Testis (tissue), 5 donors: ENCODE measurements at places on chromosomes 12 and 14. TPM values are rescaled to one million over a fixed set of nuclear protein-coding genes. Genes with fewer than 3 reads are reported as not detected.
A peak's percentile ranks its signal among the peaks of the same experiment; 100 is the strongest.

- H3K4me3 ChIP-seq = no peak overlapping the region
- H3K27ac ChIP-seq = no peak overlapping the region
- DNase-seq = no peak
- no peaks in the 10 kb centered on the region for H3K36me3 ChIP-seq
- H3K4me1 ChIP-seq = no peaks in the 10 kb centered on the region
- no peaks in the 10 kb centered on the region for H3K27me3 ChIP-seq
These were observed 65.6 kb downstream of the AMN start for GRCh38 chr14:102988054-102988453.

DNA sequence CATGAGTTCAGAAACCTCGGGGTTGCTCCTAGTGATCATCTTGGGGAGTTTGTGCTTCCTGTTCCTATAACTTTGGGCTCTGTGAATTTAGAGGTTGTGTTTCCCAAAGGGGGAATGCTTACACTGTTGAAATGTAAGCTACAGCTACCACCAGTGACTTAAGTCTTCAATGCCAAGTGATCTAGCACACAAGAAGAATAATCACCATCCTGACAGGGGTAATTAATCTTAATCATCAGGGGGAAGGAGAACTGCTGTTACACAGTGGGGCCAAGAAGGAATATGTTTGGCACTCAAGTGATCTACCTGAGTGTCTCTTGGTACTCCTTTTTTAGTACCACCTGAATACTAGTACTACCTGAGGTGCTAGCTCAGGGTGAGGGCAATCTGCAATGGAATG lies 34.9 kb upstream of the RNU6-7 start:
- no peak overlapping the region for H3K27ac ChIP-seq
- H3K4me3 ChIP-seq = no peak overlapping the region
- DNase-seq = no peak
- H3K27me3 ChIP-seq = no peaks in the 10 kb centered on the region
- no peaks in the 10 kb centered on the region for H3K4me1 ChIP-seq

LARP4 gene
- polyA plus RNA-seq = 20.9 TPM

DNA sequence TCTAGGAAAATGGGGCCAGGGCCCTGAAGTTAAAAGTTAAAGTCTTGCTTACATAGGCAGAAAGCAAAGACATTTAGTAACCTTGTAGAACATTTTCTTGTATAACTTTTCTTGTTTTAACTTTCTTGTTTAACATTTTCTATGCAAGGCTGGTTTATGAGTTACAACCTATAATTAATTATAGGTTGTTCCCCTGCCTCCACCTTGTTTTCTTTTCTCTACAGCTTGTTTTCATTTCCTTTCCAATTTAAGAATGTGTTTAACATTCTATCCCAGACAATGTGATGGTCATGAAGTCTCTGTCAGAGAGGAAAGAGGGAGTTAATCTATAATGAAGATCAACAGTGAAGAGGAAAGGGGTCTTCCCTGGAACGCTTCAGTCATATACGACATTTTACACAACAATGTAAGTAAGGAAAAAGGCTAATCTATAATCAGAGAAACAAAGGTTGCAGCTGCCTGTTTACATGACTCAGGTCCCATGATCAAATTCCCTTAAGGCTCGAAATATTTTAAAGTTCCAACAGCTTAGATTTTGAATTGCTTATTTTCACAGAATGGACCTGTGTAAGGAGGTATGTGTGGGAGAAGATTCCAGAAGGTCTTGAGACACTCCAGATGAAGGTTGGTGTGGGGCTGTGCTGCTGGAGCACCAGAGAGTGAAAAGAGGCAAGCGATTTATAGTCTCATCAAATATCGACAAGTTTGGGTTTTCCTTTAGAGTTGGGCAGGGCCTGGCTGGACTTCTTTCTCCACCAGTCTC lies 34.2 kb upstream of the TCL1B start:
- H3K27ac ChIP-seq = no peak overlapping the region
- no peak overlapping the region for H3K4me3 ChIP-seq
- no peak for DNase-seq
- H3K27me3 ChIP-seq = no peaks in the 10 kb centered on the region

MUCL1 gene
- 1.6 TPM for polyA plus RNA-seq

ACSS3 gene
- polyA plus RNA-seq = 7.5 TPM

LRRIQ1 gene
- polyA plus RNA-seq = 9.6 TPM

DNA sequence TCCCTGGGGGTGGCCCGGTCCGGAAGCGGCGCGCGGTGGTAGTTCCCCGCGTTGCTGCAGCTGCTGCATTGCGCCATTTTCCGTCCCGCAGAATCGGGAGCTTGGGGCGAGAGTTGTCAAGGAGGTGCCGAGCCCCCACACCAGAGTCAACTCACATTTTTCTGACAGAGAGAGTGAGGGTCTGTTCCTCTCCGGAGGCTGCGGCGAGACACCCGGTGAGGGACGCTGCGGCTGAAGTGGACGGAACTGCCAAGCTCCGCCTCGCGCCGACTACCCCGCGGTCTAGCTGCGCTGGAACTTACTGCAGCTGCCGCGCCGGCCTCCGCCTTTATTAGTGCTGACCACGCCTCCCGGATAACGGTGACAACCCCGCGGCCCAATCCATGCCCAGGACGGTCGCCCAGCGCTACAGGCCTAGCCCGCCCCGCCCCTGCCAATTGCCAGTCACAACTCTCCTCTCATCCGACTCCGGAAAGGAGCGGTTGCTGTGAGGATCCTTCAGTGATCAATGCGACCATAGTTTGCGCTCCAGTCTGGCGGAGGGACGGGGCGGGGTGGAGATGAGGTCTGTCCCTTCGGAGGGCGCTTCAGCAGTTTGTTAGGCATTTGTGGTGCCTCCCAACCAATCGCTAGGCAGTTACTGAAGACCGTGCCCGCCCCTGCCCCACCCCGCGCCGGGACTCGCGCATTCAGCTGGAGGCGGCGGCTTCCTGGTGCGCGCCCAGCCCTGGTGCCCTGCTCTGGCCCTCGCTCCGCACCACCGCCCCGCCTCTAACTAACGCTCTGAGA lies at the start of gene VAMP1:
Gene VAMP1, minus strand, starts transcription at position 303 of the 789 bp plus-strand sequence. Its CDS starts 146 bp downstream, at position 157.
- H3K27me3 ChIP-seq = no peaks in the 10 kb centered on the region
- peak within 1 kb of the TSS; percentile 79 for H3K4me3 ChIP-seq
- peak; percentile 99 for DNase-seq
- H3K27ac ChIP-seq = peak within 1 kb of the TSS; percentile 60

GRCh38 chr14:37060496-37061260 lies 111.7 kb downstream of the SLC25A21 start:
- H3K27ac ChIP-seq = peak overlapping the region; percentile 41
- H3K36me3 ChIP-seq = no peaks in the 10 kb centered on the region
- peaks cover 5% of the 10 kb centered on the region for H3K4me1 ChIP-seq
- no peak overlapping the region for H3K4me3 ChIP-seq
- DNase-seq = peak; percentile 47

HPD gene
- 11.6 TPM for polyA plus RNA-seq

DNA sequence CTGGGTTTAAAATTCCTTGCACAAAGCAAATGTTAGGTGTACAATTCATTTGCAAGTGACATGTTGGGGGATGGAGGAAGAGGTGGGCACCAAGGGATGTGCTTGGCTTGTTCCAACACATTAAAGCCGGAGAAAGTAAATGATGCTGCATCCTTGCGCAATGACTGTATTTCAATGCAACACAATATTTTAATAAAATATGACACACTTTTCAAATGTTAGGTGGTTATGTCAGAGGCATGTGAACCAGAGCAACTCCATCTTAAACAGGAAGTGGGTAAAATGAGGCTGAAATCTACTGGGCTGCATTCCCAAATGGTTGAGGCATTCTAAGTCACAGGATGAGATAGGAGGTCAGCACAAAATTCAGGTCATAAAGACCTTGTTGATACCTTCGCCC lies 53.6 kb upstream of the ARHGAP5 start:
- no peaks in the 10 kb centered on the region for H3K27me3 ChIP-seq
- no peaks in the 10 kb centered on the region for H3K36me3 ChIP-seq
- H3K4me3 ChIP-seq = no peak overlapping the region
- DNase-seq = no peak

DNA sequence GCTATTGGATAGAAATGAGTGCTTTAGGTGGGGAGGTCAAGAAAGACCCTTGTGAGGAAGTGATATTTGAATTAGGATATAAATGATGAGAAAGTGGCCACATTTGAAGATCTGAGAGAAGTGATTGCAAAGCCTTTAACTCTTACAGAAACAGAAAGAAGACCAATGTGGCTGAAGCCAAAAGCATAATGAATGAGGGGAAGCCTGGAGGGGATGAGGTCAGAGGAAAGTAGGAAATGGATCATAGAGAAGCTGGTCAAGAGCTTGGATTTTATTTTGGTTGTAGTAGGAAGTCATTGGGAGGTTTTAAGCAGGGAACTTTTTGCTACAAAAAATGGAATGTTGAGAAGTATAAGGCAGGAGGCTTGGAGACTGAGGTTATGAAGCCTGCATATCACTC lies 3.5 kb upstream of the GYS2 start:
- DNase-seq = no peak
- no peaks in the 10 kb centered on the region for H3K27me3 ChIP-seq
- no peaks in the 10 kb centered on the region for H3K36me3 ChIP-seq
- H3K4me1 ChIP-seq = no peaks in the 10 kb centered on the region
- H3K4me3 ChIP-seq = no peak overlapping the region
- no peak overlapping the region for H3K27ac ChIP-seq

PCK2 gene
- polyA plus RNA-seq = 43.6 TPM

DNA sequence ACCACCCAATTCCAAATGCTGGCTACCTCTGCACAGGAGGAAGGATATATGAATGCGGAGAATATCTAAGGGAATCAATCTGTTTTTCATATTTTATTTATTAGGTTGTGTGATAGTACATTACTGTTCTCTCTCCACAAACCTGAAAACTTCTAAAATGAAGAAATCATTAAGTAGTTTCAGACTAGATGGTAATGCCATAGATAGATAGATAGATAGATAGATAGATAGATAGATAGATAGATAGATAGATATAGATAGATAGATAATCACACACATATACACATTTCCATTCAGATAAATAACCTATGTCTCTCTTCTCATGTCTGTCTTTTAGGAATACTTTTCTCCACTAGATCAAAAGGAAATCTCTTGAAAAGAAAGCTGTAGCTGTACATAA lies 126.1 kb upstream of the TSPAN8 start:
- H3K36me3 ChIP-seq = no peaks in the 10 kb centered on the region
- H3K27ac ChIP-seq = no peak overlapping the region
- no peak overlapping the region for H3K4me3 ChIP-seq
- H3K27me3 ChIP-seq = no peaks in the 10 kb centered on the region
- H3K4me1 ChIP-seq = no peaks in the 10 kb centered on the region

DNA sequence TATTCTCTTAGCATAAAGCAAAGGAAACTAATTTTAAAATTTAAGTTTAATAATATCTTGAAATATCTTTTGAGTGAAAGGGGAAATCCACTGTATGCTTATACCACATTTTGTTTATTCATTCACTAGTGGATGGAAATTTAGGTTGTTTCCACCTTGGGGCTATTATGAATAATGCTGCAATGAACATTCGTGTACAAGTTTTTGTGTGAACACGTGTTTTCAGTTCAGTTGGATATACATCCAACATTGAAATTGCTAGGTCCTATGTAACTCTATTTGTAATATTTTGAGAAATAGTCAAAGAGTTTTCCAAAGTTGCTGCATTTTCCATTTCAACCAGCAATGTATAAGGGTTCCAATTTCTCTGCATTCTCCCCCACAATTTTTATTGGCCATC lies 83.7 kb upstream of the ETV6 start:
- no peak for DNase-seq
- no peaks in the 10 kb centered on the region for H3K27me3 ChIP-seq
- H3K27ac ChIP-seq = no peak overlapping the region
- H3K36me3 ChIP-seq = no peaks in the 10 kb centered on the region

DNA sequence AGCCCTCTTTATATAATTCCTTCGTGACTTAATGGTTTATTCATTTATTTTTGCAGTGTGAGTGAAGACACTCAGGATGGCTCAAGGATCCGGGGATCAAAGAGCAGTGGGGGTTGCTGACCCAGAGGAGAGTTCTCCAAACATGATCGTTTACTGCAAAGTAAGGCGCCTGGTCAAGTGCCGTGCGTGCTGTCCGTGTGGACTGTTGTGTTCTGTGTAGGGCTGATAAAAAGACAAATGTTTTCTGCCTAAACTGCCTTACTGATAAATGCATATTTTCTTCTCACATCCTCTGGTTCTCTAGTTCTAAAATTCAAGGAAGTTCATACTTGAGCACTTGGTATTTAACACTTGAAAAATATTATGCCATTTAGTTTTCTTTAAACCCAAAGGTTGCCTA lies 32.5 kb downstream of the RGS6 start:
- H3K4me3 ChIP-seq = no peak overlapping the region
- DNase-seq = no peak
- no peaks in the 10 kb centered on the region for H3K36me3 ChIP-seq
- H3K27ac ChIP-seq = no peak overlapping the region

EIF2B1 gene
- 39.2 TPM for polyA plus RNA-seq

- no peak for DNase-seq
- H3K4me1 ChIP-seq = no peaks in the 10 kb centered on the region
- H3K27me3 ChIP-seq = no peaks in the 10 kb centered on the region
- H3K36me3 ChIP-seq = no peaks in the 10 kb centered on the region
- no peak overlapping the region for H3K27ac ChIP-seq
These were observed 69.6 kb downstream of the GALNT8 start for GRCh38 chr12:4789776-4790175.

RNASE3 gene
- 1.4 TPM for polyA plus RNA-seq

DNA sequence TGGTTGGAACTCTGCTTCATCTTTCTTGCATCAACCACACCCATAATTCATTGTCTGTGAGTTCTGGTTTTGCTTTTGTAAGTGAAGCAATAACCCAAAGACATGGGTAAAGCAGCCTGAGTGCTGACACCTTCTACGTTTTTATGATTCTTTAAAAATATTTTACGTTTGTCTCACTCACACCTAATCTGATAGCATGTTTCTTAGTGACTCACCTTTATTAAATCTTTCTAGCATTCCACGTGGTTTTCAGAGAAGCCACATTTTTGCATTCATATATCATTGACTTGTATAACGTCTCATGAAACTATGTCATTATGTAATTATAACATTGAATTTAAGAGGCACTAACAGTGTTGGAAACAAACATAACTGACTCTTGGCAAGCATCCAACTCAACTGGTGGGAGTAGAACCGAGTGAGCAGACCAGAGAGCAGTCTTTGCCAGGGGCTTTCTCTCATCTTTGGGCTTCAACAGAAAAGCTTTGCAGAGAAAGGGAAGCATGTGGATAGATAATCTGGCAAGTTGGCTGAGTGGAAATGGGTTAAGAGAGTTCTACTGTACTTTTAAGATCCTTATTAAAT lies 118.8 kb downstream of the TPH2 start:
- peak; percentile 31 for DNase-seq
- no peaks in the 10 kb centered on the region for H3K27me3 ChIP-seq
- no peak overlapping the region for H3K27ac ChIP-seq
- no peaks in the 10 kb centered on the region for H3K4me1 ChIP-seq

PROX2 gene
- 0.08 TPM for polyA plus RNA-seq

DNA sequence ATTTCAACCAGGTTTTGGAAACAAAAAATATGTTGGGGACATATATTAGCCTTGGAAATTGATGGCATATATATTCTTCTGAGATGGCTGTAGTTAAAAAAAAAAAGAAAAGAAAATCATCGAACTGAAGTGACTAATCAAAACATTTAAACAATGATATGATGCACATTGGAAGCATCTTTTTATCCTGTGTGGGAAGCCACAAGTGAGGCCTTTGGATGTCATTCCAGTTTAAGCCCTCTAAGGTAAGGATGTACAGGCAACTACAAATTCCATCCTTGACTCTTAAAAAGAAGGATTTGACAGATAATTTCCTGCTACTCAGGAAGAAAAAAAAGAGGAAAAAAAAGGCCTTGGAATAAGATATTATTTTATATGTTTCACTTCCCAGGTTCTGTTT lies 9.6 kb upstream of the PTPRB start:
- H3K36me3 ChIP-seq = no peaks in the 10 kb centered on the region
- no peaks in the 10 kb centered on the region for H3K4me1 ChIP-seq
- no peaks in the 10 kb centered on the region for H3K27me3 ChIP-seq

POLR3B gene
- 9.1 TPM for polyA plus RNA-seq
